ENCODE measurements at places on chromosomes 12 and 14.

GRCh38 chr12:132494294-132495164 lies 4.6 kb downstream of the FBRSL1 start:
- no peak for DNase-seq

- DNase-seq, result no peak
Observed at GRCh38 chr12:27572486-27573255, 48.7 kb downstream of the PPFIBP1 start.

- DNase-seq, result no peak
Observed at GRCh38 chr12:66049538-66050282, 80.8 kb downstream of the LLPH start.

GRCh38 chr14:30443368-30444007 lies 115.5 kb upstream of the G2E3 start:
- DNase-seq, result no peak

GRCh38 chr14:95500772-95501401 lies 15.6 kb downstream of the SYNE3 start:
- peak; percentile 79 for DNase-seq

DNA sequence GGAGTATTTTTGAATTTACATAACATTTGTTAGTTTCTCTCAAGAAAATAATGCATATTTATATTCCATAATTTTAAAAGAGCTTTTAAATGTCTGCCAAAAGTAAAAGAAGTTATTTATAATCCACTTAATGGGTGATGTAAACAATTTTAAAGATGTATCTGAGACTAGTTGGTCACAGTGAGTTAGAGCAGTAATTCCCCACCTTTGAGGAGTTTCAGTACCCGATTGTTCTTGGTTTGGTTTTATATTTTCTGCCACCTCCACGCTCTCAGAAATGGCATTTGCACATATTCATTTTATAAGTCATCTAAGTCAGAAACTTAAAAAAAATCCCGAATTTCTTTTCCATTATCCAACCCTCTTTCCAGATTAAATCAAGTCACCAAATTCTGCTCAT lies 153.2 kb downstream of the SLC35F4 start:
- no peak for DNase-seq

GRCh38 chr12:106123551-106124081 lies 15.1 kb downstream of the NUAK1 start:
- no peak for DNase-seq

- no peak for DNase-seq
Observed at GRCh38 chr12:93979189-93979588, 169.2 kb upstream of the PLXNC1 start.

GRCh38 chr12:117140397-117141096 lies 41.3 kb upstream of the TESC start:
- DNase-seq, result no peak

DNA sequence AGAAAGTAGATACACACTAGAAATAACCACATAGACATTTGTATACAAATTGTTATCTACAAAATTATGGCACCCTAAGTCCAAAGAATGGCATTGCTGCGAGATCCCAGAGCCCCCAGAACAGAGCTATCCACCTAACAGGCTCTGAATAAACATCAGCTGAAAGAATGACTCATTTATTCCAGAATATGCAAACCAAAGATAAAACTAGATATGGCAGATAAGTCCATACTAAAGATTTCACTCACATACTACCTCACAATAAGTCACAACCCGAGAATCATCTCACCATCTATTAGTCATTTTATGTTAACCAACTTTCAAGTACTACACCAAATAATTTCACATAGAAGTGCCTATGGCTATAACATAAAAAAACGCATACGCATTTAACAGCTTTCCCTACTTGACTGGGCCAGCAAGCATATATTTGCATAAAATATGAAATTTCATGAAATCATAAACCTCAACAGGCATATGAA lies 5.6 kb downstream of the CNIH1 start:
- DNase-seq, result no peak

DNA sequence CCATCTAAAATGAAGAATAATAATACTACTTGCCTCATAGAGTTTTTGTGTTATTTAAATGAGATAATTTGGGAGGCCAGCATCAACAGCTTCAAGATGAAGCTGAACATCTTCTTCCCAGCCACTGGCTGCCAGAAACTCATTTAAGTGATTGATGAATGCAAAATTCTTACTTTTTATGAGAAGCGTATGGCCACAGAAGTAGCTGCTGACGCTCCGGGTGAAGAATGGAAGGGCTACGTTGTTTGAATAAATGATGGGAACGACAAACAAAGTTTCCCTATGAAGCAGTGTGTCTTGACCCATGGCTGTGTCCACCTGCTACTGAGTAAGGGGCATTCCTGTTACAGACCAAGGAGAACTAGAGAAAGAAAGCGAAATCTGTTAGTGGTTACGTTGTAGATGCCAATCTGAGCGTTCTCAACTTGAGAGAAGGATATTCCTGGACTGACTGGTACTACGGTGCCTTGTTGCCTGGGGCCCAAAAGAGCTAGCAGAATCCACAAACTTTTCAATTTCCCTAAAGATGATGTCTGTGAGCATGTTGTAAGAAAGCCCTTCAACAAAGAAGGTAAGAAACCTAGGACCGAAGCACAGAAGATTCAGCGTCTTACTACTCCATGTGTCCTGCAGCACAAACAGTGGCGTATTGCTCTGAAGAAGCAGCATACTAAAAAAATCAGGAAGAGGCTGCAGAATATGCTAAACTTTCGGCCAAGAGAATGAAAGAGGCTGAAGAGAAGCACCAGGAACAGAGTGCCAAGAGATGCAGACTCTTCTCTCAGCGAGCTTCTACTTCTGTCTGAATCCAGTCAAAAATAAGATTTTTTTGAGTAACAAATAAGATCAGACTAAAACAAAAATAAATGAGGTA lies 100.0 kb upstream of the LRIG3 start:
- DNase-seq, result no peak

GRCh38 chr12:53659011-53659551 lies 16.8 kb downstream of the ATP5MC2 start:
- peak; percentile 53 for DNase-seq

GRCh38 chr12:128191380-128191779 lies 75.6 kb upstream of the TMEM132C start:
- DNase-seq, result no peak

DNA sequence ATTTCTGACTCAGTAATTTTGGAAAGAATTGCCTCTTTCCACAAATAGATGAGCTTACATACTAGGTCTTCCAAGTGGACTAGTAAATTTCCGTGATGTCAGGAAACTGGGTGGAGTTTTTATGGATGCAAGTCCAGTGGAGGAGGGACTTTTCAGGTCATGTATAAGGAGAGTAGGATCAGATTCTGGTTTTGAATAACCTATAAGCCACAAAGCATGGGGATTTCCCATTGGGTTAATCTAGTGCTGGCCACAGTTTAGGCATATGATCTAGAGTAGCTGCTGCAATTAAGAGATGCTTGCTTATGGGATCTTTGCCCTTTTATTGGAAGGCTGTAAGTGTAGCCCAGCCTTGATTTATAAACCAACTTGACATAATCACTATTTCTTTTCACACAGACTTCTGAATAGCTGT lies 33.8 kb downstream of the STK38L start:
- no peak for DNase-seq

- no peak for DNase-seq
Observed at GRCh38 chr12:116427200-116427930, 131.8 kb upstream of the MAP1LC3B2 start.

Data from C1 segment of cervical spinal cord (tissue), 14 donors.